ENCODE measurements at places on chromosomes 11 and 22.

GRCh38 chr11:72245263-72245816, 1.4 kb upstream of the PHOX2A start:
- DNase-seq, result no peak

GRCh38 chr11:57098191-57098590, 83.6 kb upstream of the LRRC55 start:
- no peak for DNase-seq

- no peak for DNase-seq
Observed at GRCh38 chr11:121761186-121761585, 308.4 kb upstream of the SORL1-AS1 start.

DNA sequence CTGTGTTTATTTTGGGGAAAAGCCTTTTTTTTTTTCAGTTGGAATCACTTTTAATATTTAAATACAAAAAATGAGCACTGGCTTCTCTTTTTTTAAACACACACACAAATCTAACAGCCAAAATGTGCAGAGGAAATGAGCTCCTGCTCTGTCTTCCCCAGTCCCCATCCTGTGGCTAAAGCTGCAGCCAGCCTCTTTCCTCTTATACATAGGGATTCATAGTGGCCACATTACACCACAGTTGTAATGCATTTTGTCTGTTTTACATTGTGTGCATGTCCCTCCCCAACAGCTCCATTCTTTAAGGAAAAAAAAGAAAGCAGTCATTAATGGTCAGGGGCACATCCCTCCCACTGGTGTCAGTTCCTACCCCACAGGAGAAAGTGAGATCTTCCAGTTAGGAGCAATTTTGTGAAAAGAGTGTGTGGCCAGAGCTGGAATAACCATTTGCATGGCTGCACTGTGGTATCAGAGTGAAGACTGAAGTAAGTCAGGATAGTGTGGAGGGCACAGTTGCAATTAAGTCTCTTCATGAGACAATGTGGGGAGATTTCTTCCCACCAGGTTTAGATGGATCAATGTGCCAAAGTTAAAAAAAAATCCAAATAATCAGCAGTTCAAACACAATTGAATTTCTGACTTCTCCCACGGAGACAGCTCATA, 220.6 kb downstream of the TMEM135 start:
- DNase-seq, result no peak

- DNase-seq, result no peak
Observed at GRCh38 chr11:116558504-116559211, 214.1 kb downstream of the BUD13 start.

DNA sequence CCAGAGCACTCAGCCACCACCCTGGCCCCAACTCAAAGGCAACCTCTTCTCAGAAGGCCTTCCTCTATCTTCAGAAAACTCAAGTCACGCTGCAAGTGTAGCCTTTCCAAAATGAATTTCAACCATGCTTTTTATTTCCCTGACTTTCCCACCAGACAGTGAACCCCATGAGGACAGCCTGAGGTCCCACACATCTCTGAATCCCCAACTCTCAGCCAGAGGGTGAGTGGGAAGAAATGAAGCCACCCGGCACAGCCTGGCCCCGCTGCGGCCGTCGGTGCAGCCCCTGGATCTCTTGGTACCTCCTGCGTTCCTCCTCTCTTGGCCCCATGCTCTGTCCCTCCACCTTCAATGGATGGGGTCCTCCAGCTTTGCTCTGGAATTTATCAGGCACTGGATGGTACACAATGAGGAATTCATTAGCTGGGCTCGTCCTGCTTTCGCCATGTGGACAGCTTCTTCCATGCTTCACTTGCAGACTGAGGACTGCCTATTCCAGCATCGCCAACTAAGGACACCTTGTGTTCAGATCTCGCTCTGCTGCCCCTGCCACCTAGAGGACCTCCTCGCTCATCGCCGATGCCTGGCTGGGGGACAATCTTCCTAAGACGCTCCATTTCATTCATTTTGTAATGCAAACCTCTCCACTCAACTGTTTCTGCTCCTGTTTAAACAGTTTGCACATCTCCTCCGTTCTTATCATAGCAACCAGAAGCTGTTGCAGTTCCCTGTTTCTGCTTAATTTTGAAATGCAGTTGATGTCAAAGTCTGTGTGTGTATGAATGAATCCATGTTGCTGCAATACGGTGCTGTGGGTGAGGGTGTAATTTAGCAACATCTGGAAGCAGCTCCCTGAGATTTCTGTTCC, 672.1 kb downstream of the TBC1D22A start:
- no peak for DNase-seq

GRCh38 chr11:34987617-34988016, 71.2 kb downstream of the PDHX start:
- no peak for DNase-seq

GRCh38 chr11:119531056-119531455, 108.1 kb upstream of the THY1 start:
- no peak for DNase-seq

Measured in stimulated activated CD4-positive, alpha-beta T cell treated with anti-CD3 and anti-CD28 coated beads, TNF-alpha, amount 100 ng/mL, for 24 hours (primary cell).